ENCODE measurements at places on chromosomes 5 and 9. TPM values are rescaled to one million over a fixed set of nuclear protein-coding genes. Genes with fewer than 3 reads are reported as not detected.

The SGCD gene
- total RNA-seq, result 31.0 TPM

The ADAMTS13 gene
- total RNA-seq, result 1.5 TPM

GRCh38 chr9:92710368-92710767 is 40.4 kb upstream of the IPPK start:
- DNase-seq, result no peak

DNA sequence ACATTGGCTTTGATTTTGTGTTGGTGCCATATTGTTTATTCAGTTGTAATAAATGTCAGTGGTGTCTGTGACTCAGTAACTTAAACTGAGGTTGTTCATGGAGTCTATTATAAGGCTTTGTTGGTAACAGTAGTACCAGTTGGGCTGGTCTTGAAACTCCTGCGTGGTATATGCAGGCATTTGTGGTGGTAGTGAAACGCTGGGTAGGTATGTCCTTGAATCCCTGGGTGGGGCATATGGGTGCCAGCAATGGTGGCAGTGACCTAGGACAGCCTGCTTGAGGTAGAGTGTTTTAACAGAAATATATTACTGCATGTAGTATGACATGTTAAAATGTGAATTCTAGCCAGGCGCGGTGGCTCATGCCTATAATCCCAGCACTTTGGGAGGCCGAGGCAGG is 1058.5 kb upstream of the SEMA6A start:
- DNase-seq, result no peak

DNA sequence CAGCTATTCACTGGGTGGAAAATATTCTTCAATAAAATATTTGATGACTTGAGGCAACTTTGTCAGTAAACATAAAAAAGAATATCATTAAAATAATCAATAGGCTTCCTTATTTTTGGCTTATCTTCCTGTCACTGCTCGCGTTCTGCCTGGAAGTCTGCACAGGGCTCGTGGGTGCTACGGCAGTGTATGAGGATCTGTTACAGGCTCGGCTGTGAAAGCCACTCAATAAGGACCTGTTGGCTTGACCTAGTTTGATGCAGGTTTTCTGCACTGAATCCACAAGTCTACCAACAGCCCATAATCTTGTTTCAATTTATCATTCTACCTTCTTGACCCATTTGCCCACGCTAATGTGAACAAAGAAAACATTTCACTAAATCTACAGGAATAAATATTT is 97.2 kb downstream of the PDZD2 start:
- DNase-seq, result no peak

- DNase-seq, result no peak
These were observed 145.5 kb upstream of the SLC24A2 start for GRCh38 chr9:19934301-19934871.

- DNase-seq, result no peak
These were observed 307.4 kb upstream of the C9orf72 start for GRCh38 chr9:27880635-27881034.

GRCh38 chr5:36066540-36067210 is at the start of gene UGT3A2:
Gene UGT3A2 (minus strand): TSS chr5:36066882. CDS start chr5:36066789, 93 bp downstream.
- DNase-seq, result no peak

DNA sequence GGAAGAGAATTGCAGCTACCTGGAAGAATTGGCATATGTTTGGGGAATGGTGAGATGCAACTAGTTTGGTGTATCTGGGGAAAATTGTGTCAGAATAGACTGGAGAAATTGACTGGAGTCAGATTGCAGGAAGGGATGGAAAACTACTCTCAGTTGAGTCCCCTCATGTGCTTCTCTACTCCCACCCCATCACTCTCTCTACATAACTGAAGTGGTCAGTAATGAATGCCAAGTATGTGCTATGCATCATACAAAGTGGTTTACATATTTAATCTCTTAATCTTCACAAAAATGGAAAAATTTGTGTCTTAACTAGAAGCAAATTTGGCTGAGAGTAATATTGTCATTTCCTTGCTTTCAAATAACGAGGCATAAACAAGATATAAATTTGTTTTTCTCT is 146.4 kb upstream of the TNC start:
- no peak for DNase-seq
